HEK293T (cell line): ENCODE measurements at places on chromosomes 16 and 17.
A peak's percentile ranks its signal among the peaks of the same experiment; 100 is the strongest.

- DNase-seq = no peak
These were observed 29.3 kb downstream of the WSCD1 start for GRCh38 chr17:6099492-6099891.

DNA sequence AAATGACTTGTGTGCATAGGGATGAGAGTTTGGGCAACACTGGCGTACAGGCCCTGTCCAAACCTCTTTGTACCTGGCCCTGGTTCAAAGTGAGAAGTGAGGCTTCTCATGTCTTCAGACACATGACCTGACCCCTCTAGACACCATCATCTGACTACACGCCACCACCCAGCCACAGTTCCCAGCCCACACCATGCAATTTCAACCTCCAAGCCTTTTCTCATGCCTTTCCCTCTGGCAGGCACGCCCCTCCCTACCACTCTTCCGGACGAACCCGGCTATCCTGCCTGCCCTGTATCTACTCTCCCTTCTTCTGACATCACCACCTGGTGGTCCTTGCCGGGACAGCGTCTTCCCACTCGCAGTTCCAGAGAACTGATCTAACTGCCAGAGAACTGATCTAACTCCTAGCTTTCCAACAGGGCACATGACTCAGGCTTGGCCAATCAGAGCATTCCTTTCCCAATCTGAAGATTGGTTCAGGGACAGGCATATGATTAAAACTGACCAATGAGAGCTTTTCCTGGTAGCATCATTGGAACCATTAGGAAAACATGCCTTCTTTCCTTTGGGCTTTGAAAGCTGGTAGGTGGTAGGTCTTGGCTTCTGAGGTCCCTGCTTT, 27.1 kb upstream of the IL21R start:
- DNase-seq = peak; percentile 86

DNA sequence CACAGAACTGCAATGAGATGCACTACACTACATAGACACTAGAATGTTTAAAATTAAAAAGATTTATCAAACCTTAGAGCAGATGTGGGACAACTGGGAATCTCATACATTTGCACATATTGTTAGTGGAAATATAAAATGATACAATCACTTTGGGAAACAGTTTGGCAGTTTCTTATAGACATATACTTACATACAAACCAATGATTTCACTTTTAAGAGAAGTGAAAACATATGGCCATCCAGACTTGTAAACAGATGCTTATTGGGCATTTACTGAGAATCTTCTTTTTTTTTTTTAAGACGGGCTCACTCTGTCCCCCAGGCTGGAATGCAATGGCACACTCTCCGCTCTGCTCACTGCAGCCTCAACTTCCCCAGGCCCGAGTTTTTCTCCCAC, 50.1 kb downstream of the AXIN2 start:
- no peak for DNase-seq

- no peak for DNase-seq
These were observed 37.1 kb downstream of the AP1G1 start for GRCh38 chr16:71771571-71771970.

GRCh38 chr17:78001182-78001581, 42.7 kb downstream of the TNRC6C start:
- DNase-seq = peak; percentile 38

DNA sequence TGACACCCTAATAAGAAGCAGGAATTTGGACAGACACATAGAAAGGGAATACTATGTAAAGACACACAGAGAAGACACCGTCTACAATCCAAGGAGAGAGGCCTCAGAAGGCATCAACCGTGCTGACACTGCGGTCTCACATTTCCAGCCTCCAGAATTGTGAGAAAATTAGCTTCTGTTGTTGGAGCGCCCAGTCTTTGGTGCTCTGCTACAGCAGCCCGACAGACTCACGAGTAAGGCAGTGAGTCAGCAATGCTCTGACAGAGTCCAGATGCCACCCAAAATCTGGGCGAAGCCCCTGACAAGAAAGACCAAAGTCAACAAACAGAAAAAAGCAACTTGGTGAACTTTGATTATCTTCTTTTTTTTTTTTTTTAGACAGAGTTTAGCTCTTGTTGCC, 32.5 kb upstream of the RAI1 start:
- DNase-seq = no peak

GRCh38 chr16:73536931-73537330, 489.0 kb upstream of the ZFHX3 start:
- no peak for DNase-seq

DNA sequence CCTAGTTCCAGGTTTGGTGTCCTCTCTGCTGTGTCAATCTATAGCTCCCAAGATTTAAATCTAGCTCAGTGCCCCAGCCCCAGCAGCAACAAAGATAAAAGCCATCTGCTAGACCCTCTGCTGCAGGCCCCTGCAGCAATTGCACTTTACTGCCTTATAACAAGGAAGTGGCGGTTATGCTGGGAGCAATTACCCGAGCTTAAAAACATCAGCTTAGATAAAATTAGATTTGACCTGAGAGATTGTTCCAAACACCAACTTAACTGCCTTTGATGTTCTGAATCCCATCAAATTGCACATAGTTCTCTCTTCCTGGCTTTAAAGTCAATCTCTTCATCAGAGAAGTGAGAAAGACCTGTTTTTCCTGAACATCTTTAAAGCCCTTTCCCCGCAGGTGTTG, 62.4 kb upstream of the SHISA6 start:
- no peak for DNase-seq

DNA sequence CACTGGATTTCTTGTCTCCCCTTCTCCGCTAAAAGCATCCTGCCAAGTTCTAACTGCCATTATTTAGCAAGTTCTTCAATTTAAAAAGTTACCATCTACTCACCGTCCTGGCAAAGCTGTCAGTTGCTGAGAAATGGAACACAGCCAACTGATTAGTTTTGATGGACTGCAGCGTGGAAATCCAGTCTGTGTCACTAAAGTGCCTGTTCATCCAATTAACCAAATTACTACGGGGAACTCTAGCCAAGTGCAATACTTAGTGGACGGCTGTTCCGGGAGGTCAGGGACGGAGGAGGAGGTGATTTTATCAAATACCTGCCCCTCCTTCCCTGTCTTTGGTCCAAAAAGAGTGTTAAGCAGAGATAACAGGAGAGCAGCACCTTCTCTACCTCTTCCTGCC, 260.7 kb downstream of the MAF start:
- DNase-seq = no peak

- no peak for DNase-seq
These were observed 59.6 kb upstream of the CDH13 start for GRCh38 chr16:82567175-82567574.

DNA sequence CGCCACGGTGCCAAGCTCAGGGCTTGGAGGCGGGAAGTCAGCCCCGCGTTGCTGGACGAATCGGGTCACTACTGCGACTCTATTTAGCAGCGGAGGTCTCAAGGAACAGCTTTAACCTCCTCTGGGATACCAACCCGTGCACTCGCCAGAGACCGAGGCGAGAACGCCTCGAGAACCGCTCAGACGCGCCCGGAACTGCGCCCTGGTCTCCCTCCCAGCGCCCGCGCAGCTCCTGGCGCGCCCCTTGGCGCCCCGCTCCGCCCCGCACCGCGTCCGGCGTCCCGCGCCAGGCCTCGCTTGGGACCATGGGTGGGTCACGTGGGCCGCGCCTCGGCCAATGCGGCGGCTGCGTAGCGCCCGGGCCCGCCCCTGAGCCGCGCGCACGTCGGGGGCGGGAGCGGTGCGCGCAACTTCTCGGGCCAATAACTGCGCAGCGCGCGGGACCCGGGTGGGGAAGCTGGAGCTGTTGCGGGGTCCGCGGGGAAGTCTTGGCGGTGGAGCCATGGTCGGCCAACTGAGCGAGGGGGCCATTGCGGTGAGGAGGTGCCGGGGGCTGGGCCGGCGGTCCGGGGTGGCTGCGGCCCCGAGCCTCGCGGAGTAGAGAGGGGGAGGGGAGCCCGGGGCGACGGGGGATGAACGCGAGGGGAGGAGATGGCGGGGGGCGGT, at the start of the genes RPA1 and SMYD4:
Gene RPA1, plus strand, starts transcription at position 414 of the 666 bp plus-strand sequence. Its CDS starts 89 bp downstream, at position 503.
Gene SMYD4, minus strand, starts transcription at position 311 of the 666 bp plus-strand sequence. CDS start 1,908 bp downstream, outside the sequence.
- peak; percentile 97 for DNase-seq

GRCh38 chr16:77085981-77086380, 105.0 kb upstream of the MON1B start:
- no peak for DNase-seq
